Endothelial cell of umbilical vein (primary cell): ENCODE measurements at places on chromosomes 6 and 20. TPM values are rescaled to one million over a fixed set of nuclear protein-coding genes. Genes with fewer than 3 reads are reported as not detected.

DNA sequence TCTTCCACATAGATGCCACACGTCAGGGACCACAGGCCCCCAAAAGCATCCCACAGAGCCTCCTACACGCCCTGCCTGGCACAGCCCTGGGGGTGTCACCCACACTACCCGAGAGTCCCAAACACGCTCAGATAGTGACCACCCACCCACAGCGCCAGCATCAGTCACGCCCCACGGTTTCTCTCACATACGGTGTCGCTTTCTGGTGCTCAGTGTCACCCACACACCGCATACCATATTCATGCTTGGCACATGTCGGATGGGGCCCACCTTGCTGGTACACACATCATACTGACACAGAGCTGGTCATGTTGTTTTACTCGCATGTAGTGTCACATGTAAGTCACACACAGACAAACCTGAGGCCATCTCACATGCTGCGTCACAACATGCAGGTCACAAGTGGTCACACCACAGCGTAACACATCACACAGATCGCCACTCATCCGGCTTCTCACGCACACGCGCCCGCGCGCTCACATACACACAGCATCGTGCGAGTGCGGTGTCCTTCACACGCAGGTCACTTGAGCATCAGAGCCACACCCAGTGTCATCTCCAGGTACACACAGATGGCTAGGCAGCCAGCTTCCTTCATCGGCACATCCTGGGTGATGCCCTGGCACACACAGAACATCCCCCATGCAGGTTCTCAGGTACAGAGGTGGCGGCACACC lies 3.4 kb downstream of the TEAD3 start:
- DNase-seq = no peak

DNA sequence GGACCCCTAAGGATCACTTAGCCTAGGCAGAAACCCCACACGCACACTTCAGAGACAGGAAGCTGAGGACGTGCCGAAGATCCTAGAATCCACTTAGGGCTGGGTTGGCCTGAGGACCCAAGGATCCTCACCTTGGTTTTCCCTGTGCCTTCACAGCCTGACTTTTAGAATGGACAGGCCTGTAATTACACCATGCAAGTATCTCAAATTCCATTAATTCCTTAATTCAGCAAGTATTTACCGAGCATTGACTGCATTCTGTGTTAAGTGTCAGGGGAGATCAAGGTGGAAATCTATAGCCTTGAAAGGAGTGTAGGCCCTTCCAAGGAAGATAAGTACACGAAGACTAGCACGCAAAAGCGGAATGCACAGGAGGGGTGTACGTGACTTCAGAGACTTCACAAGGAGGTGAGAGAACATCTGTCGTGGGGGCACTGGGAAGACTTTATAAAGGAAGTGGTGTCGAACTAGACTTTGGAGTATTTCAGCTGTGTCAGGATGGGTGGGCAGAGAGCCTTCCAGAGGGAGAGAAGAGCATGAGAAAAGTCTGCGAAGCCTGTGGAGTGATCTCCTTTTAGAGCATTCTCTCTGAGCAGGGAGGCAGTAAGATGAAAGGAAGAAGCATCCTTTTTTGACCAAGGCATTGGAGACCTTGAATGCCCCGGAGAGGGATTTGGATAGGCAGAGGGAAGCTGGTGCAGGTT lies 4.0 kb downstream of the DSP start:
- DNase-seq = no peak

- no peak for DNase-seq
Observed at GRCh38 chr6:129485746-129486145, 224.2 kb downstream of the ARHGAP18 start.

AGER gene
- 12.0 and 18.5 TPM in 2 replicates for total RNA-seq

DNA sequence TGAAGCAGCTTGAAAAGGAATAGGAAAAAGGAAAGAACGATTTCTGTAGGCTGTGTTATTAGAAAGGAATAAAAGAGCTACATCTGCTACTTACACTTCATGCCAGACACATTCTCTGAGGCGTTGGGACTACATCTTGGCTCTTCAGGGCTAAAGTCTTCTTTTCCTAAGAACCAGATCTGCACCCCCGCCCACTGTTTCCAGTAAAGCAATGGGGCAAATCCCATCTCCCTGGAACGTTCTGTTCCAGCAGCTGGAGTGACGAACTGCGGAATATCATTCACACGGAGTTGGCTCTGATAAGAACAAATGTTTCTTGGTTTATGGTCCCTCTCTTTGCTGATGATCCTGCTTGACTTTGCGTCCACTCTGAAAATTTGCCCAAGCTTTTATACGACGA lies 26.9 kb downstream of the FAM50B start:
- no peak for DNase-seq

RIPOR2 gene
- total RNA-seq = not detected in 2 replicates

LAMA2 gene
- total RNA-seq = 0.75 and 0.99 TPM in 2 replicates

GRCh38 chr6:21340573-21340972 lies 253.0 kb upstream of the SOX4 start:
- DNase-seq = peak; percentile 50

CCN5 gene
- not detected in 2 replicates for total RNA-seq

DNA sequence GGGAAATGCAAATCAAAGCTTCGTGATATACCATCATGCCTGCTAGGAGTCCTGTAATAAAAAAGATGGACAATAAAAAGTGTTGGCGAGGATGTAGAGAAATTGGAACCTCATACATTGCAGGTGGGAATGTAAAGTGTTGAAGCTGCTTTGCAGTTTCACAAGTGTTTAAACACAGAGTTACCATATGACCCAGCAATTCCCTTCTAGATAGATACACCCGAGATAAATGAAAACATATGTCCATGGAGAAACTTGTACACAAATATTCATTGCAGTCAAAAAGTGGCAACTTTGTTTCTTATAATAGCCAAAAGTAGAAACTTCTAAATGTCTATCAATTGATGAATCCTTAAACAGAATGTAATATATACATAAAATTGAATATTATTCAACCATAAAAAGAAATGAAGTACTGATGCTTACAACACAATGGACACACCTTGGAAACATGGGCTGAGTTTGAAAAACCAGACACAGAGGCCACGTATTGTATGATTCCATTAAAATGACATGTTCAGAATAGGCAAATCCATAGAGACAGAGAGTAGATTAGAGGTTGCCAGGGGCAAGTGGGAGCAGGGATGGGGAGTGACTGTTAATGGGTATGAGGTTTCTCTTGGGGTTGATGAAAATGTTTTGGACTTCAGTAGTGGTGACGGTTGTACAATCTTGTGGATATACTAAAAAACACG lies 20.8 kb upstream of the ERVFRD-1 start:
- no peak for DNase-seq

CST5 gene
- not detected in 2 replicates for total RNA-seq

GRCh38 chr6:5104667-5105066 lies 19.5 kb downstream of the PPP1R3G start:
- no peak for DNase-seq

- DNase-seq = peak; percentile 66
Observed at GRCh38 chr6:127118298-127119101, at the start of gene RSPO3. TSS of gene RSPO3 (plus strand) at chr6:127118671. CDS start at chr6:127119193, 522 bp downstream.

- no peak for DNase-seq
Observed at GRCh38 chr6:26109772-26110171, 22.5 kb downstream of the HFE start.
